ENCODE measurements at places on chromosomes 6 and 20. TPM values are rescaled to one million over a fixed set of nuclear protein-coding genes. Genes with fewer than 3 reads are reported as not detected.

DNA sequence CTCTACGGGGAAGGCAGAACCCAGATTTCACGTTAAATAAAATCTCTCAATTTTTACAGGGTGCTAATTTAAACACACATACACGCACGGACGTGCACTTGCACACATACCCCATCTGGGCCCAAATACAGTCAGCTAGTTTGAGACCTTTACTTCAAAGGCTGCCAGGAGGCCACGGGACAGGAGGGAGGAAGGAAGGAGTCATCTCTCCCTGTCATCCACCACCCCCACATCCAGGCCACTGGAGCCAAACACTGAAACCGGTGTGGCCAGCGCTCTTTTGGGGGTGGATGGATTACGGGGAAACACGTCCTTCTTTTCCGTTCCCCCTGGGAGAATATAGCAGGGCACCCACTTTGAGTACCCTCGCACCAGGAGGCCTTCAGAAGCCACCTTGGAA lies 60.1 kb downstream of the ZNF831 start:
- no peak overlapping the region for H3K27ac ChIP-seq
- H3K27me3 ChIP-seq, result no peaks in the 10 kb centered on the region
- DNase-seq, result no peak
- H3K4me1 ChIP-seq, result no peaks in the 10 kb centered on the region
- H3K4me3 ChIP-seq, result no peak overlapping the region

DNA sequence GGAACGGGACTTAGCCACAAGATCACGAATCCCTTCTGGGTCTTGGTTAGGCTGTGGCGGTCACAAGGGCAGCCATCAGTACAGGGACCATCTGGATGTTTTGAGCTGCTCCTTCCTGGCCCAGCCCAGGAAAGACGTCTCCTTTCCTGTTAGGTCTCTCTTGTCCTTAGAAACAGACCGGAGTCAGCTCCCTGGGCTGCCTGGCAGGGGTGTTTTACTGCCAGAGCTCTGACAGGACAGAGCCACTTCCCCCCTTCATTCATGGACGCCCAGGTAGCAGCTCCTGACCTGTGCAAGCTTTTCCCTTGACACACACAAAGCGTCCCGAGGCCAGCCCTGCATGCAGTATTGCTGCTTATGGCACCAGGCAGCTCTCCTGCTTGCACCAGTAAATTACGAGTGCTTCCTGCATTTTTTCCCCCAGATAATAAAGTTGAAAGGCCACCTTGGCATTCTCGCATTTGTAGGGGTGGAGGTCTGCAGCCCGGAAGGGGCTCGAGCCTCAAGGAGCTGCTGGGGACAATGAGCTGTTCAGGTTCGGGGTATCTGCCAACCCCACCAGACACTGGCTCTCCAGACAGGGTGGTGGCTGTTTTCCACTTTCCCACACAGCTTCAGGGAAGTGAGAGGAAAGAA lies 87.4 kb downstream of the NOL4L start:
- no peak overlapping the region for H3K4me3 ChIP-seq
- H3K27ac ChIP-seq, result no peak overlapping the region
- H3K4me1 ChIP-seq, result no peaks in the 10 kb centered on the region
- no peak for DNase-seq
- H3K27me3 ChIP-seq, result no peaks in the 10 kb centered on the region

GRCh38 chr20:22489626-22490286 lies 94.6 kb downstream of the FOXA2 start:
- peak overlapping the region; percentile 90 for H3K27ac ChIP-seq
- no peaks in the 10 kb centered on the region for H3K36me3 ChIP-seq
- H3K4me1 ChIP-seq, result peaks cover 5% of the 10 kb centered on the region
- no peaks in the 10 kb centered on the region for H3K27me3 ChIP-seq
- H3K4me3 ChIP-seq, result no peak overlapping the region

GRCh38 chr20:13025181-13025580 lies 16.4 kb downstream of the SPTLC3 start:
- no peak overlapping the region for H3K4me3 ChIP-seq
- H3K4me1 ChIP-seq, result no peaks in the 10 kb centered on the region
- no peaks in the 10 kb centered on the region for H3K27me3 ChIP-seq
- DNase-seq, result no peak
- no peak overlapping the region for H3K27ac ChIP-seq

- H3K27me3 ChIP-seq, result no peaks in the 10 kb centered on the region
- H3K4me1 ChIP-seq, result no peaks in the 10 kb centered on the region
- DNase-seq, result no peak
- no peak overlapping the region for H3K4me3 ChIP-seq
Measured at GRCh38 chr20:58551631-58552030, 36.4 kb upstream of the APCDD1L start.

GRCh38 chr6:156934069-156934460 lies 156.9 kb downstream of the ARID1B start:
- H3K4me1 ChIP-seq, result peaks cover 28% of the 10 kb centered on the region
- no peaks in the 10 kb centered on the region for H3K27me3 ChIP-seq
- peak overlapping the region; percentile 77 for H3K27ac ChIP-seq
- DNase-seq, result no peak
- H3K4me3 ChIP-seq, result no peak overlapping the region

DNA sequence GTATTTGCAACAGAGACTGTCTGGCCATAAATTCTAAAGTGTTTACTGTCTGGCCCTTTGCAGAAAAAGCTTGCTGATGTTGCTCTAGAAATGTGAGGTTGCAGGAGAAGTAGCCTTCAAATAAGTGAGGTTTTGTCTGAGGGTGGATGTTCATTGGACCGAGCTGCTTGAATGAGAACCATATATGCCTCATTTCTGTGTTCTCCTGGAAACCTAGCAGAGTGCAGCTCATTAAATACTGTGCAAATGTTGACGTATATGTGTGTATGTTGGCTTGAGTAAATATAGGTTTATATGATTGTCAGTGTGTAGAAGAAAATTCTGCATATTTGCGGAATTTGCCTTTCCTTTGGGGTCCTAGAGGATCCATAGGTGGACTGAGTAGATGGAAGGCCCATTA lies 39.0 kb downstream of the CHMP4B start:
- no peaks in the 10 kb centered on the region for H3K27me3 ChIP-seq
- no peak overlapping the region for H3K27ac ChIP-seq

- no peaks in the 10 kb centered on the region for H3K27me3 ChIP-seq
- peak; percentile 55 for DNase-seq
- H3K27ac ChIP-seq, result no peak overlapping the region
- peak overlapping the region; percentile 86 for H3K4me3 ChIP-seq
- peaks cover 23% of the 10 kb centered on the region for H3K4me1 ChIP-seq
- peaks cover under 1% of the 10 kb centered on the region for H3K36me3 ChIP-seq
Measured at GRCh38 chr20:57391439-57392301, 474 bp downstream of the RBM38 start.

GRCh38 chr6:166006900-166007301 lies 160.8 kb downstream of the TBXT start:
- H3K27me3 ChIP-seq, result peaks cover 2% of the 10 kb centered on the region
- no peaks in the 10 kb centered on the region for H3K4me1 ChIP-seq
- no peak for DNase-seq
- no peak overlapping the region for H3K4me3 ChIP-seq

DNA sequence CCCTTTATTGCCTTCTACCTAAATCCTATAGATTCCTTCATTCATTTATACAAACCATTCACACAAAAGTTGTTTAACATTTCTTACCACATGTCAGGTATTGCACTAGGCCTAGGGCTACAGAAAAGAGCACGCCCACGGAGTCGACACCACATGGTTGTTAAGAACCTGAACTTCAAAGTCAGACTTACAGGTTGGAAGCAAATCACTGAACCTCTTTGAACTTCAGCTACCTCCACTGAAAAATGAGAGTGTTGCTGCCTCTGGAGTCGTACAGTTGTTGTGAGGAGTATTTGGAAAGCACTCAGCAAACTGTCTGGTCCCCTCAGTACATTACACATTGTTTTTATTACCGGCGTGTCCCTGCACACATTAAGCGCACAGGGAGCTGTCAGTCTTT lies 3.3 kb upstream of the SLPI start:
- H3K36me3 ChIP-seq, result no peaks in the 10 kb centered on the region
- no peak for DNase-seq
- H3K4me3 ChIP-seq, result no peak overlapping the region
- peaks cover 22% of the 10 kb centered on the region for H3K4me1 ChIP-seq
- H3K27ac ChIP-seq, result no peak overlapping the region

GRCh38 chr20:3046677-3047462 lies 1.0 kb downstream of the MRPS26 start:
- no peak for DNase-seq
- peak overlapping the region; percentile 80 for H3K4me3 ChIP-seq
- H3K36me3 ChIP-seq, result peaks cover 27% of the 10 kb centered on the region
- no peaks in the 10 kb centered on the region for H3K27me3 ChIP-seq

GRCh38 chr6:25025919-25026301 lies 90.2 kb upstream of the RIPOR2 start:
- no peak overlapping the region for H3K27ac ChIP-seq
- no peaks in the 10 kb centered on the region for H3K27me3 ChIP-seq
- DNase-seq, result no peak
- no peaks in the 10 kb centered on the region for H3K4me1 ChIP-seq

DNA sequence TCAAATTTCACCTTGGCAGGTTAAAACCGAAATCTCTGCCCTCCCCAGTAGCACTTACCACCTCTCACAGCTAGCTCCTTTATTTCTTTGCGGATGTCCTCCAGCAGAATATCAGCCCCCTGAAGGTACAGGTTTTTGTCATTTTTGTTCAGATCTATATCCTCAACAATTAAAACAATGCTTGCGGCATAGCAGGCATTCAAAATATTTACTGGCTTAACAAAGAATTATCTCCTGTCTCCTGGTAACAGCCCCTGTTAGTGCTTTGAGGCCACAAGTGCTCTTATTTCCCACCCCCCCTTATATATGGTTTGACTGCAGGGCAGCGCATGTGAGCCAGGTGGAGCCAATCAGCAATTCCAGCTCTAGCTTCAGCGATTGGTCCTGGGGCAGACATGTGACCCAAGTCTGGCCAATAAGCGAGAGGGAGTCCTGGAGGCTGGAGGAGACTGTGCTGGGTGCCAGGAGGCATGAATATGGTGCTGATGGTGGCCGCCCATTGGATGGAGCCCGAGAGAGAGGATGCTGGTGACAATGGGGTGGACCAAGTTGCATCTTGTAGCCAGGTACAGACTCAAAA lies 21.0 kb downstream of the SULF2 start:
- H3K27ac ChIP-seq, result no peak overlapping the region
- H3K27me3 ChIP-seq, result no peaks in the 10 kb centered on the region

DNA sequence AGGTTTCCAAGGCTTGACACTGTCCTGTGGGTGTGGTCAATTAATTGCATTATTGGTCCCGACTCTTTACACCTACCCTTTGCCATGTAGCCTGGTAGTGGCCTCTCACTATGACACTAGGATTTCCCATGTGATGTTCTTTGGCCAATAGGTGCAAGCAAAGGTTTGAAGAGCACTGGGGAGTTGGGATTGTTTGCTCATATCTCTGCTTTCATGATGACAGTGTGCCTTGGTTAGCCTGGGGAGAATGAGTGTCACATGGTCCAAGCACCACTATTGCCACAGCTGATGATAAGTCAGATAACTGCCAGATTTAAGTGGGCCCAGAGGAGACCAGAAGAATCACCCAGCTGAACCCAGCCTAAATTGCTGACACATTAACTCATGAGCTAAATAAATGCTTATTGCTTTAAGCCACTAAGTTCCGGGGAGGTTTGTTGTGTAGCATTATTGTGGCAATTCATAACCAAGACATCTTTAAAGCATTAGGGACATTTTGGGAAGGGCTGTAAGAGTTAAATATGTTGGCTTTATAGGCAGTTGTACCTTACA lies 17.2 kb upstream of the SCP2D1 start:
- H3K36me3 ChIP-seq, result no peaks in the 10 kb centered on the region
- H3K4me3 ChIP-seq, result no peak overlapping the region
- no peaks in the 10 kb centered on the region for H3K27me3 ChIP-seq
- no peak for DNase-seq
- H3K4me1 ChIP-seq, result peaks cover 2% of the 10 kb centered on the region
- H3K27ac ChIP-seq, result no peak overlapping the region

DNA sequence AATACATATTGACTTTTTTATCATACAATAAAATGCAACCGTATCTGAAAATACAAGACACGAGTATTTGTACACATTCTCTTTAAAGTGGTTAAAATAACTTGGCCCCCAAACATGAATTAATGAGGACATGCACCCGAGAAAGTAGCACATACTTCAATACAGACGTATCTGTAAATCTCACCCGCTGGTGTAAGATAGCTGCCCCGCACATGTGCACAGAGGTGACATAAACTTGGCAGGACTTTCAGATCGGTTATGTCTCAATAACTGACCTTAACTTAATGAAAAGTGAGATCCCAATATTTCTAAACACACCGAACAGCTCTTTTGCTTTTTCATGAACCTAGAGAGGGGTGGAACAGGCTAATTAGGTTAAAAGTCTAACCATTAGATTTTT lies 91.5 kb upstream of the RPS6KA2 start:
- H3K27ac ChIP-seq, result no peak overlapping the region
- H3K4me1 ChIP-seq, result no peaks in the 10 kb centered on the region
- no peak overlapping the region for H3K4me3 ChIP-seq
- no peak for DNase-seq
- H3K27me3 ChIP-seq, result no peaks in the 10 kb centered on the region
- no peaks in the 10 kb centered on the region for H3K36me3 ChIP-seq

GRCh38 chr6:153938876-153939275 lies 100.2 kb upstream of the OPRM1 start:
- DNase-seq, result no peak
- H3K27me3 ChIP-seq, result no peaks in the 10 kb centered on the region
- no peaks in the 10 kb centered on the region for H3K36me3 ChIP-seq
- H3K27ac ChIP-seq, result no peak overlapping the region
- H3K4me1 ChIP-seq, result no peaks in the 10 kb centered on the region

DNA sequence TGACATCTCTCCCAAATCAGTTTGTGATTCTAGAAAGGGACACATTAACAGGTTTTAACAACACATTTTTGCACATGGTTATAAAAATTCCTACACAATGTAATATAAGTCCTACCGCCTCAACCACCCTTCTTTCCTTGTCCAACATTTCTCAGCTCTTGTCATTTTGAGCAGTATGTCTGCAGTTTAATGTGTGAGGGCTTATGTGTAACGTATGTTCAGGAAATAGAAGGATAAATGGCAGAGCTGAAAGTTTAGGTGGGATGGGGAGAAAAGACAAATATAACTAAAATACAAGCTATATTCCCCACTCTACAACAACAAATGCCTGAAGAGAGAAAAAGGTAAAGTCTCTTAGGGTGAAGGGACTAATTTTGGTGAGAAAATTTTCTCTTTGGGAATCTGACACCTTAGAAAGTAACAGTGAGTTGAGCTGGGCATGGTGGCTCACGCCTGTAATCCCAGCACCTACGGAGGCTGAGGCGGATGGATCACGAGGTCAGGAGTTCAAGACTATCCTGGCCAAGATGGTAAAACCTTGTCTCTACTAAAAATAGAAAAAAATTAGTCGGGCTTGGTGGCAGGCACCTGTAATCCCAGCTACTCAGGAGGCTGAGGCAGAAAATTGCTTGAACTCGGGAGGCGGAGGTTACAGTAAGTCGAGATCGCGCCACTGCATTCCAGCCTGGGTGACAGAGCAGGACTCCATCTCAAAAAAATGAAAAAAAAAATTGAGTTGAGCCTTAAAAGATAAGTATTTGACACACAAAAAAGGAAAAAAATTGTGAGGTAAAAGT lies 5.1 kb downstream of the PNRC1 start:
- no peaks in the 10 kb centered on the region for H3K27me3 ChIP-seq
- no peak for DNase-seq
- H3K27ac ChIP-seq, result peak overlapping the region; percentile 64
- peaks cover 15% of the 10 kb centered on the region for H3K36me3 ChIP-seq

COL21A1 gene
- total RNA-seq, result 0.50 TPM

IPCEF1 gene
- 2.8 TPM for total RNA-seq

NKAIN4 gene
- 0.05 TPM for total RNA-seq

SSR1 gene
- 115 TPM for total RNA-seq

NR2E1 gene
- total RNA-seq, result not detected

MCHR2 gene
- total RNA-seq, result not detected

LIN28B gene
- 2.8 TPM for total RNA-seq

C2 gene
- 212 TPM for total RNA-seq

LST1 gene
- 10.4 TPM for total RNA-seq

HTR1B gene
- not detected for total RNA-seq
